ENCODE measurements at places on chromosomes 3 and 15.

- DNase-seq, result peak; percentile 71
Observed at GRCh38 chr3:64259636-64260035, 34.4 kb upstream of the PRICKLE2 start.

DNA sequence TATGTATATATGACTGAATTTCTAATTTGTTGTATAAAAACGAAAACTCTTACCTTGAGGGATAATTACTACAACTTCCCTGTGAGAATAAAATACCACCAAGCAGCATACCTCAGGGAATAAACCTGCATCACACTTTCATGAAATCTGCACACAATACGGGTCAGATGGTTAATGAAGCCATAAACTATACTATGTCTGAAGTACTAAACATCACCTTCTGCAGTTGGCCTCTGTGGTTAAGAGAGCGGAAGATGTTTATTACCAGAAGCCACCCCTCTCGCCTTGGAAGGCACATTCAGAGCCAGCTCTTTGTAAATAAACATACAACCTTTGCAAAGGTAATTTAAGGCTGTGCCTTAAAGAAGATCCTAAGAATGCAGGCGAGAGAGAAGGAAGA is 462.1 kb upstream of the NR2F2 start:
- no peak for DNase-seq

GRCh38 chr3:27357665-27358258 is 11.4 kb downstream of the NEK10 start:
- DNase-seq, result peak; percentile 49

DNA sequence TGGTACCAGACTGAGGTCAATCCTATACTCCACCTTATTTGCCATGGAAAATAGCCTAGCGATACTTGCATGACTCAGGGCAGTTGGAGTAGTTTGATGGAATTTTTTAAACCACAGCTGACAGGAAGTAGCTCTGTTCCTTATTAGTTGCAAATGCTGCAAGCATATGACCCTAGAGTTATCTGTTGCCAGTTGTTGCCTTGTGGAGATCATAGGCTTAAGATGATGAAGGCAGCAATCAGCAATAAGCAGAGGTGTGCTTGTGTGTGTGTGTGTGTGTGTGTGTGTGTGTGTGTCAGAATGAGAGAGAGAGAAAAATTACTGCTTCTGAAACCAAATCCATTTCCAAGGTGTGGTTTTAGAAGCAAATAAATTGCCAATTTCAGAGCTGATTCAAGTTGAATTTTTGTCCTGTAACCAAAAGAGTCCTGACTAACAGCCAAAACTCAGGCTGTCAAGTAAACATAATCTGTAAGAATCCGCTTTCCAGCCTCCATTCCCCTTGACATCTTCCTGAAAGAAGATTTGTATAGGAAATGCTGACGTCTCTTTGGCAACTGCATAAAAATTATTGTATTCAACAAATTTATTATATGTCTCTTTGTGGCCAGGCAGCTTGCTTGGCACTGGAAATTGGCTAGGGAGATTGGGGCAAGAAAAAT is 141.2 kb downstream of the SERPINI1 start:
- peak; percentile 86 for DNase-seq

- DNase-seq, result no peak
Observed at GRCh38 chr15:97301166-97301565, 659.3 kb upstream of the ARRDC4 start.

- DNase-seq, result no peak
Observed at GRCh38 chr3:35857004-35857403, 217.7 kb downstream of the ARPP21 start.

- no peak for DNase-seq
Observed at GRCh38 chr3:188171682-188172467, 17.9 kb downstream of the LPP start.

DNA sequence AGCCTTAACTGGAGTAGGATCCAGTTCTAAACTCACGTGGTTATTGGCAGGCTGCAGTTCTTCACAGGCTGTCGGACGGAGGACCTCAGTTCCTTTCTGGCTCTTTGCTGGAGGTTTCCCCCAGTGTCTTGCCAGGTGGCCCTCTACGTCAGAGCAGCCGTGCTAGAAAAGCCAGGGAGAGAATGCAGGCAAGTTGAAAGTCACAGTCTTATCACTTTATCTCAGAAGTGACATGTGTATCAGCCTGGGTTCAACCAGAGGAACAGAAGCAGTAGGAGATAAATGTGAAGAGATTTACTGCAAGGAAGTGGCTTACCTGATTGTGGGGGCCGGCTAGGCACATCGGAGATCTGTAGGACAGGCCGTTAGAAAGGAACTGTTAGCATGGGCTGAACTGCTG is 125.3 kb upstream of the BNIP2 start:
- DNase-seq, result no peak

DNA sequence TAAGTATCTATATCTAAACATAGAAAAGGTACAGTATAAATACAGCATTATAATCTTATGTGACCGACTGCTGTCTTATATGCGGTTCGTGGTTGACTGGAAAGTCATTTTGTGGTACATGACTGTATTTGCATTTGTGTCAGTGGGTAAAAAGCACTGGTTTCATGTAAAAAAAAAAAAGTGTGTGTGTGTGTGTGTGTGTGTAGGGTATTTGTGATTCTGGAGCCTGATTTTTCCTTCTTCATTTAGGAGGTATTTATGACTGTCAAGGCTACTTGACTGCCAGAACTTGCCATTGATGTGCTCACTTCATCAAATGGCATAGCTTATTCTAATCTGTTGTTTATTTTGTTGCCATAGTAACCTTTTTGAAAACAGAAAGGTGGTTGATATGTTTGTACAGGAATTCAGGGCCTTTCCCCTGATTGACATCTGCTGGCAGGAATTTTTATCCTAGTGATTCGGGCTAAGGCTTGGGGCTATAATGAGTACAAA is 63.2 kb downstream of the AKAP13 start:
- peak; percentile 35 for DNase-seq

- no peak for DNase-seq
Observed at GRCh38 chr3:37885814-37886213, 24.1 kb downstream of the CTDSPL start.

DNA sequence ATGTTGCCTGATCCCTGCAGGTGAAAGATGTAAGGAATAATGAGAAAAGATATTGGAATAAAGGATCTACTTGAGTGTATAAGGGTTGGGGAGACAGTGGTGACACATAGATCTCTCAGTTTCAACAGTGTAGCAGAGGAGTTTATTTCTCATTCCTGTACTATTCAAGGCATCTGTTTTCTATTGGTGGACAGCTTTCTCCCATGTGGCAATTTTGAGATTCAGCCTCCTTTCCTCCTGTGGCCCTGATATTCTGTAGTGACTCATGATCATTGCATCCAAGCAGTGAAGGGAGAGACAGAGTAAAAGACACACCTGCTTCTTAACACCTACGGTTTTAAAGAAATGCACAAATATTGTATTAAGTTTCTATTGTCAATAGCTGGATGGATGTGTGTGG is 327.6 kb downstream of the GRM7 start:
- DNase-seq, result no peak

DNA sequence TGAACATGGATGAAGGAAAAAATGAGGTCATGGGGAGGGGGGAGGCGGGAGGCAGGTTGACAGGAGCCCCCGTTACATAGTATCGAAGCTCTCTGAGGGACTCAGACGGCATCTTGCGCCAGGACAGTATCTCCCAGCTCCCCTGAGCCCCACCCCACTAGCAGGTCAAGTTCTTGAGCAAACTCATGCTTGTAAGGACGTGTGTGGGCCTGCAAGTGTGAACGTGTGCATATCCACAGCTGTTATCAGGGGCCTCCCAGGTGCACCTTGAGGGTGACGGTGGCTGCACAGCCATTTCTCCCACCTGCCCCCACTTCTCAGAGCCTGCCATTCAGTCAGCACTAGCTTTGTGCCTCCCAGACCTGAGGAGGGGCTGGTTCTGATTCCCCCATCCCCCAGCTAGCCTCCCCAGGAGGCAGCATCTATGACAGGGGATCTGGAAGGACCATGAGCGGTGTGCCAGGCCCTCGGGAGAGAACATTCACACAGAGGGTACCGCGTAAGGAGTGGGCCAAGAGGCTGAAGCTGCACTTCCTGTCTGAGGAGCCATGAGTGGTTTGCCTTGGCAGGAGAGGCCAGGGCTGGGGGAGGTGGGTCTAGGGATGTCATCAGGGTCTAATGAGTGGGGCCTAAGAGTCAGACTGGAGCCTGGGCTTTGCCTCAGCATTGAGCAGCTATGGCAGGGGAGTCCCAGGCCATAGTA is 2.9 kb downstream of the SEMA3F start:
- peak; percentile 42 for DNase-seq

- DNase-seq, result no peak
Observed at GRCh38 chr3:4053975-4054374, 249.2 kb upstream of the SETMAR start.

GRCh38 chr15:69979262-69979661 is 118.5 kb downstream of the TLE3 start:
- no peak for DNase-seq

DNA sequence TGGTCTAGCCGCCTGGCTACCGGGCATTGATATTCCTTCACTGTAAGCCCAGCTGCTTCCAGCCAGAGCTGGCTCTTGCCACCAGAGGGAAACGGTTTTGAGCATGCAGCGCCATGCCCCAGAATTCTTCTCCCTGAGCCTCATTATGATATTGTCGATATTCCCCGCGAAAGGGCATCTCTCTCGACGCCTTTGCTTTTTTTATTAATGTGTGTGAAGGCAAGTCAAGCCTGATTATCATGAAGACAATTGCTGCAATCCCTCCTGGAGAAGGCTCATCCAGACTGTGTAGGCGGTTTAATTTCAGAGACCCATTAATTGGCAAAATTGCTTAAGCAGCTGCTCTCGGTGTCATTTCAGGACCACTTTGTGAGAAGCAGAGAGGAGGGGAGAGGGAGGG is 321.2 kb upstream of the TLE3 start:
- no peak for DNase-seq

DNA sequence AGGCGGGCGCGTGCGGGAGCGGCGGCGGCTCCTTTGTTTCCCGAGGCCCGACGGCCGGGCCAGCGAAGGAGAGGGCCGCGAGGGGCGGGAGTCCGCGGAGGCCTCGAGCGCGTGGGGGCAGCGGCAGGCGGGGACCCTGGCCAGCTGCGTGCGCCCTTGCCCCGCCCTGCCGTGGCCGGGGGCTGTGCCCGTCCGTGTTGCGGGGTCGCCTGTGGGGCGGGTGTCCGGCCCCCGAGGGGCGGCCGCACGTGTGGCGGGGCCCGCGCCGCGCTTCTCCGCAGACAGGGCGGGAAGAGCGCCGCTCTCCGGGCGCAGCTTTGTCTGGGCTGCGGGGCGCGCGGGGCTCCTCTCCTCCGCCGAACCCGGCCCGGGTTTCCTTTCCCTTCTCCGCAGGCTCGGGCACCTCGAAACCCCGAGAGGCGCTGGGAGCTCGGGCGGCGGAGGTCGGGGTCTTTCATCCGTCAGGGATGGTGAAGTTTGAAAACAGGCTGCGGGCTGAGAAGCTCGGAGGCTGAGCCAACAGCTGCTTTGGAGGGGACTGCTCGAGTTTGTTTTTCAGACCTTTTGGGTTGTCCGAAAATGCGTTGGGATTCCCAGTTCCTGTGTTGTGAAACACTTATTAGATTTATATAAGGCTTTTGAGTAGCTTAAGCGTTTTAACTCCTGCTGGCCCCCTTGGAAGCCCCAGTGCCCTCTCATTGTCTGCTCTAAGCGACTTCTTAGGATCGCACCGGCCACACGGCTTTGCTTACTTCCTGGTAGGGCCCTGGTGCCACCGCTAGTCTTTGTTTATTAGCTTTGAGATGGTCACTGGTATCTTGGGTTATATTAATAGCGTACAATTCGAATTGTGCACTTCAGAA is 817 bp downstream of the USP3 start:
- peak; percentile 48 for DNase-seq

DNA sequence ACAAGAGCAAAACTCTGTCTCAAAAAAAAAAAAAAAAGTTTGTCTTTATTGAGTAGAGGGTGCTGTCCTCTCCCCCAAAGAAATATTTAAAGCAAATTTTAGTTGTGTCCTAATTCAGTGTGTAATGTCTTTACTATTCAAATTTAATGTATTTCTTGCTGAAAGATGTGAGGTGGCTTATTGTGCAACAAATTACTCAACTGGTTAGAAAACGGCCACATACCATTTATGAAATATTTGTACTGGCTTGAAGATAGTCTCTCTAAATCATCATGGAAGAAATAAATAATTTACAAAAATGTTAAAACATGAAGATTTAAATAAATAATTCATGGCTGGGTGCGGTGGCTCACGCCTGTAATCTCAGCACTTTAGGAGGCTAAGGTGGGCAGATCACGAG is 63.0 kb downstream of the SLTM start:
- DNase-seq, result peak; percentile 69

GRCh38 chr15:100695048-100695447 is 92.7 kb downstream of the ASB7 start:
- DNase-seq, result no peak

DNA sequence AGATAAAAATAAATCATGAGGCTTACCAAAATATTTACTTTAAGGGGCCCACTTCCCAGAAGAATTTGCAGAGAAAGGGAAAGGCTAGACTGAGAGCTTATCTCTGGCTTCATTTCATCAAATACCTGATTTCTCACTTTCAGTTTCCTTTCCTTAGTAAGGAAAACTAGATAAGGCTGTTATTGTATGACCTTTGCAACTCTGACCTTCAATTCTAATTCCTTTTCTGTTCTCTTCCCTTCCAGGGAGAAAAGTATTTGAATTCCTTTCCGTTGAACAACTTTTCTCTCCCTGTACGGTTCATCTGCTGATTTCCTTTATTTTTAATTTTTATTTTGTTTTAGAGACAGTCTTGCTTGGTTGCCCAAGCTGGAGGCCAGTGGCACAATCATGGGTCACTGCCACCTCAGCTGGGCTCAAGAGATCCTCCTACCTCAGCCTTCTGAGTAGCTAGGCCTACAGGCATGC is 7.1 kb upstream of the PXK start:
- DNase-seq, result no peak

DNA sequence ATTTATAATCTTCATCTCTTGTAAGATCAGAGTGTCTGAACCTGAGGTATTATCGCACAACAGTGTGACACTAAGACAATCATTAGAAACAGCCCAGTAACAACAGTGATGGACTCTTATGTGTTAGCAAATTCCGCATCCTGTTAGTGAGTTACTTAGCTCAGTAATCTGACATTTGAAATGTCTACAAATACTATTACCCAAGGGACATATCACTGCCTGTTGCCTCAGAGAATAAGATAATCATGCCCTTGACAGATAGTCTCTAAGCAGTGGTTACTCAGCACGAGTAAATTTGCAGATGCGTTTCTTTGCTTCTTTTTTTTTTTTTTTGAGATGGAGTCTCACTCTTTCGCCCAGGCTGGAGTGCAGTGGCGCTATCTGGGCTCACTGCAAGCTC is 13.4 kb upstream of the RTP1 start:
- no peak for DNase-seq

DNA sequence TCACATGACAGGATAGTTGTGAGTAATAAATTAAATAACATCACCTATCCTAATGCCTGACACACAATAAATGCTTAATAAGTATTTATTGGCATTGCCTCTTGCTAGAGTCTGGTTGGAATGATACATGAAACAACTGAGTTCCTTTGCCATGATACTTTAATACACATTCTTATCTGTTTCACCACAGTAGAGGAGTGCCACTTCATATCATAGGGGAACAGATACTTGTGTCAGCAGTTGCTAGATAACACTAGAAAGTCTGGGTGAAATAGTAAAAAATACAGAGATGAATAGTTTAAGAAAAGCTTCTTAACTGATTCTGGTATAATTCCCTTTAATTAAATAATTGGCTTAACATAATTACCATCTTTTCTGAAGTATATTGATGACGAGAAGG is 380.0 kb upstream of the GOLIM4 start:
- no peak for DNase-seq

GRCh38 chr3:86828751-86829150 is 162.2 kb downstream of the VGLL3 start:
- DNase-seq, result peak; percentile 6

Data from fibroblast of skin of right quadriceps (primary cell).